ENCODE measurements at places on chromosomes 7 and 10.

- no peak for DNase-seq
These were observed 16.1 kb upstream of the TAS2R40 start for GRCh38 chr7:143205560-143206293.

DNA sequence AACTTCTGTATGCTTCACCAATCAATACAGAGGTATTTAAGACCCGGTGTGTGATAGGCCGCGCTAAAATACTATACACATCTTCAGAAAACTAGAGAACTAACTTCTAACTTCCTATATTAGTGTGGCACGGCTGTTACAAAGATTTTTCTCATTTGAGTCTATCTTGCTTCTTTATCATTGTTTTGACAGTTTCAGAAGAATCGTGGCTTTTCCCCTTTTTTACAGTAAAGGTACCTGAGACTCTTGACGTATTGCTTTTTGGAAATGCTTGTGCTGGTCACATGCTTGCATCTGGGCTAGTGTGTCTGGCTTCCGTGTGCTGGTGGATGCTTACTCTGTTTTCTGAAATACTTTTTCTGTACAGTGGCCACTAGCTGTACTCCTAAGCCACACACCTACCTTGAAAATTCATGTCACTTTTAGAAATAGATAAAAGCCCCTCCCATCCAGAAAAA, 12.7 kb downstream of the IKZF1 start:
- DNase-seq: no peak

DNA sequence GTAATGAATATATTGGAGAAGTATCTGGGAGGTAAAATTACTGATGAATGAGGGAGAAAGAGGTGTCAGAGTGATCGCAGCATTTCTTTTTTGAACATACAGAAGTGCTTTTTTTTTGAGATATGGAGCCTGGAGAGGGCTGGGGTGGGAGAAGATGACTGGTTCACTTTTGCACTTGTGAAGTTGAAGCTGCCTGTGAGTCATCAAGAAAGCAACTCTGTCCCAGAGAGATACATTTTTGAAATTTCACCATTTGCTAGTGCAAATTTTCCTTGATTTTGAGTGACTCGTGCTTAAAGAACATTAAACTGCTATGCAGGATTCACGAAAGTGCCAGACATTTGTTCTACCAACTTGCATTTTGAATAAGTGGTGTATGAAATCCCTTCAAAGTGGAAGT, 81.8 kb downstream of the ADRA2A start:
- no peak for DNase-seq

- no peak for DNase-seq
These were observed 129.9 kb downstream of the NOC3L start for GRCh38 chr10:94232711-94233383.

DNA sequence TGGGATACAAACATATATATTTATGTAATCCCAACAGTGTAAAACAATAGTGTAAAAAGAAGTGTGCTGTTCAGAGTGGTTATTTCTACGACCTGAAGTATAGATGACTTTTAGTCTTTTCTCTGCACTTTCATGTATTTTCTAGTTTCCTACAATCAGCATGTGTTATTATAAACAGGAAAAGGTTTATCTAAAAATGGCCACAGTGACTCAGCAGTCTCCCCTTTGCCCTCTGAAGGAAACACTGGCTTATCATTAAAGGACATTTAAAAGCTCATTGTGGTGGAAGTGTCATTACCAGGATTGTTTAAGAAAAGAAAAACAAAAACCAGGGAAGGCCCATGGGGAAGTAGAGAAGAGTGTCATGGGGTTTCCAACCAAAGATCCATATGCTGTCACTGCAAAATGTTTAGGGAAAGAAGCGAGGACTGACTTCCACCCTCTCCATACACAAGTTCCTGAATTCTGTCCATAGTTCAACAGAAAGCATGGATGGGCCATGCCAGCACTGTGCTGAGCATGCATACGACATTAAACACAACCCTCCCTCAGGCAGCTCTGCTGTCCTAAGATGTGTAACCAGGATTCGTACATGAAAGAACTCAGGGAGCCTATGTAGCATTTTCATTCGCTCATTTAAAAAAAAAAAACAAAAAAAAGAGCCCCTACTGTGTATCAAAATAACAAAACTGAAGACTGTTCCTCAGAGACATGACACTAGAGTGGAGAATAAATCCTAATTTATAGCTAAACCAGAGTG, 10.2 kb downstream of the CYREN start:
- DNase-seq: no peak

DNA sequence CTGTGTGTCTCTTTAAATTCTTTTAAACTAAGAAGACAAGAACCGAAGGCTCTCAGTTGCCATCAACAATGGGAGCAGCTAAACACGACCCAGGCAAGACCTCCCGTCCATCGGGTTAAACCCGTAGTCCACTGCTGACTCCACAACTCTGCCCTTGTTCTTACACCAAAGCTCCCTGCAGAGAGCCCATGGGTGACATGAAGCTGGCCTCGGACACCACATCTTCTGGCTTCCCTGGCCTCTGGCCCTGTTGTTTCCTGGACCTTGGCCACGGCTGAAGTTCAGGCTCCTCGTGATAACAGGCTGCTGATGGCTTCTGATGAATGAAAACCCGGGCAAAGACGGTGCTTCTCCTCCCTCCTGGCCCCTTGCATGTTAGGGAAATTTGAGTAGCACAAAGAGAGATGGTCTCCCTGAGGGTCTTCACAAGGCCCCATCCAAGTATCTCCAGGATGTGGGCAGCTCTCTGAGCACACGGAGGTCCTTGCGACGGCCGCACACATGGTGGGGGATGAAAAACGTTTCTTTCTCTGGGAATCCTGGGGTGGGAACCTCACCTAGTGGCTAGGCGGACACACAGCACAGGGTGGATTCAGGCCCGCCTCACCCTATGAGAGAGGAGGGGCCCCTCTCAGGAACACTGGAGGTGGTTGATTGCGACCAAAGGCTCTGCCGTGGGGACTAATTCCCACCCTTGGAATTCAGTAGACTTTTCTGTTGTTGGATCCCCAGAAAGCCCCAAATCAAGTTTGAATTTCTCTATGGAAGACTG, 271.1 kb downstream of the ADARB2 start:
- DNase-seq: no peak

- no peak for DNase-seq
These were observed 45.8 kb upstream of the PLXNA4 start for GRCh38 chr7:132622081-132622480.

- no peak for DNase-seq
These were observed 84.5 kb downstream of the PIP4K2A start for GRCh38 chr10:22629852-22630233.

- DNase-seq: no peak
These were observed 156.5 kb upstream of the NPS start for GRCh38 chr10:127392351-127393235.

DNA sequence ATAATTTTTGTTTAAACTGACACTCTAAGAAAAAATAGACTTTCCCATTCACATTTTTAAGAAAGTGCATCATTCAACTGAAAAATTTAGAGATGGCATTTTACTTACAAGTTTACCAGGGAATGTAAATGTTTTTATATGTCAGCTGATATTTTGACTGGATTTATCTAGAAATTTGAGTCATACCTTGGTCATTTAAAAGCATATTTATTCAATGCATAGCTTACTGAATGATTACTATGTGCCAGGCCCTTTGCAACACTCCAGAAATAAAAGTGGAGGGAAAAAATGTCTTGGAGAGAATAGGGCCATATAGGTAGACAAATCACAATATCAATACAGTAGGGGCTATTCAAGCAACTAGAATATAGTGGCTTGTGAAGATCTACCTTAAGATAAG, 98.4 kb upstream of the FAM3C start:
- DNase-seq: no peak

GRCh38 chr7:100126239-100126930, 382 bp upstream of the MBLAC1 start:
- no peak for DNase-seq

DNA sequence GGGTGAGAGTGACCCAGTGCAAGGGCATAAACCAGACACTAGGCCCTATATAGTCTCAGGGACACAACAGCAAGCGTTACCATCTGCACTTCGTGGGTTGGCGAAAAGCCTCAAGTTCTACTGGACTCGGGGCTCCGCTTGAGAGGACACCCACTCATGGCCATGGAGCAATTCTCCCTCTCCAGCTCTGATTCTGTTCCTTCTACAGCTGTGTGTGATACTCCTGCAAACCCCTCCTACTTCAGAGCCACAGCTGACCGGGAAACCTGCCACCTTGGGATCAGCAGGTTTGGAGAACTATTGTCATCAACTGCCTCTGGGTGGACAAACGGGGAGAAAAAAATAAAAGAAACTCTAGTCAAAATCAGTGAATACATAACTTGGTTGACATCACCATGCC, 306.9 kb downstream of the FGFR2 start:
- DNase-seq: no peak

DNA sequence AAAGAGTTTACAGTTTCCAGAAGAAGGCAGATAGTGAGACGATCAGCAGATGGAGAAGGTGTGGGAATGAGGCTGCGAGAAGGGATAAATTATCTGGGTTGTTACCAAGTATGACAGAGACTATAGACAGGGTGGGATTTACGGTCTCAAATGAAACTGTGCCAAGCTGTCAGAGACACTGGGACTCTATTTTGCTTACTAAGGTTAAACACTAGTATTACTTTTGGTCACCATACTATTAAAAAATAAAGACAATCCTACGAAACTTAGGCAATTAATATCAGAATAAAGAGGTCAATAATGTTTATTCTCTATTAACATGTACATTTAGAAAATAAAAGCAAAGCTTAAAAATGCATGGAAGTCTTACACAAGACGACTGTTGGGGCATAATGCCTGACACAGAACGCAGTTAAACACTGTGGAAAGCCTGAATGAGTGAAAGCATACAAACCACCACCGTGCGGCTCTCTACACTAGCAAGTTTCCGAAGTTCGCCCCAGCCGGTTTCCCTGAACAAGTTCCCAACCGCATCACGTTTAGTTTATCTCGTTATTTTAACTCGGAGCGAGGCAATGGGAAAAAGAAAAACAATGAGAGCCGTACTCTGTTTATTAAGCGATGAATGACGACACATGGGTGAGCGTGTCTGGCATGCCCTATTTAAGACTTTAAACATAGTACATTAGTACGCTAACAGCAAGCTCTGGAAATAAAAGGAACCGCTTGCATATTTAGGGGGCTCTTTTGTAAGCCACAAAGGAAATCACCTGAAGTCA, 909 bp upstream of the CC2D2B start:
- DNase-seq: no peak

DNA sequence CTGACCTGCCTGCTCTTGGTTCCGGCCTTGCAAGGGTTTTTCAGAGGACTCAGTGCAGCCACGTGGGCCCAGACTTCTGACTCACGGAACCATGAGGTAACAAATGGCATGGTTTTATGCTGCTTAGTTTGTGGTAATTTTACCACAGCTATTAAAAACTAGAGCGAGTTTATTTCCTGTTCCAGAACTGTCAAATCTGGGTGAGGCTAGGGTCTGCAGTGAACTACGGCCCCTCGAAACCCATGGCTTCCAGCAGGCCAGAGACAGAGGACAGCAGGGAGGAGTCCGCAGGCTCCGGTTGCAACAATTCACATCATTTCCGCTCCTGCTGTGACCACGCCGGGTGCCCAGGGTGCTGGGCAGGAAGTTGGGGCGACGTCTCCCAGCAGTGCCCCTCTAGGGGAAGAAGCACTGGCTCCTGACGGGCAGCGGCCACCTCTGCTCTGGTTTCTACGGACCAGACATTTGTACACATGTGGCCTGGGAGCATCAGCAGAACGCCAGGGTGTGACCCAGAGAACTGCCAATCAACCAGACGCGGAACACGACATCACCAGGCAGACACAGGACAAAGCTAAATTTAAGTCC, 74.8 kb downstream of the ADARB2 start:
- no peak for DNase-seq

DNA sequence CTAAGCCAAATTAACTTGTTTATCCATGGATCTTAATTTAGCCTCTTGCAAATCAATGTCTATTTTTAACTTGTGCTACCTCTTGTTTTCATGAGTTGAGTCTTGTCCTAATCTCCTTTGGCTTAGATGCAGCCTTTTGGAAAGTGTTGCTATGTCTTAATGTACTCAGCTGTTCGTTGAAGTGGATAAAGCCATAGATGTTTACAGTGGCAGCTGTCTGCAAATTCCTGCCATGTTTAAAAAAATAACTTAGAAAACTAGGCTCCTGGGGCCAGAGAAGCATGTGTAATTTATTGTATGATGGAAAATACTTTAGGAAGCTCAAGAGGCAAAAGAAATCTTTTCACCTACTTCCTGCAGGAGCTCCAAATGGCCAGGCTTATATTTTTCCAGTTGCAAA, 253.1 kb upstream of the RHOBTB1 start:
- no peak for DNase-seq

DNA sequence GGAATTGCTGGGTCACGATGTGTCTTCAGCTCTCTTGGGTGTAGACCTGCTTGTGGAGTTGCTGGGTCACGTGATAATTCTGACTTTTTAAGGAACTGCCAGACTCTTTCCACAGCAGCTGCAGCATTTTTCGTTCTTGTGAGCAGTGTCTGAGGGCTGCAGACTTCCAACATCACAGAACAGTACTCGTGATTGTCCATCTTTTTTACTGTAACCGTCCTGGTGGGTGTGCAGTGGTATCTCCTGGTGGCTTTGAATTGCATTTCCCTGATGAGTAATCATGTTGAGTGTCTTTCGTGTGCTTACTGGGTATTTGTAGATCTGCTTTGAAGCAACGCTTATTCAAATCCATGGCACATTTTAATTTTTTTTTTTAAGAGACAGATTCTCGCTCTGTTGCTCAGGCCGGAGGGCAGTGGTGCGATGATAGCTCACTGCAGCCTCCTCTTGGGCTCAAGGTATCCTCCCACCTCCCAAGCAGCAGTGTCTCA, 22.7 kb downstream of the INPP5A start:
- no peak for DNase-seq

DNA sequence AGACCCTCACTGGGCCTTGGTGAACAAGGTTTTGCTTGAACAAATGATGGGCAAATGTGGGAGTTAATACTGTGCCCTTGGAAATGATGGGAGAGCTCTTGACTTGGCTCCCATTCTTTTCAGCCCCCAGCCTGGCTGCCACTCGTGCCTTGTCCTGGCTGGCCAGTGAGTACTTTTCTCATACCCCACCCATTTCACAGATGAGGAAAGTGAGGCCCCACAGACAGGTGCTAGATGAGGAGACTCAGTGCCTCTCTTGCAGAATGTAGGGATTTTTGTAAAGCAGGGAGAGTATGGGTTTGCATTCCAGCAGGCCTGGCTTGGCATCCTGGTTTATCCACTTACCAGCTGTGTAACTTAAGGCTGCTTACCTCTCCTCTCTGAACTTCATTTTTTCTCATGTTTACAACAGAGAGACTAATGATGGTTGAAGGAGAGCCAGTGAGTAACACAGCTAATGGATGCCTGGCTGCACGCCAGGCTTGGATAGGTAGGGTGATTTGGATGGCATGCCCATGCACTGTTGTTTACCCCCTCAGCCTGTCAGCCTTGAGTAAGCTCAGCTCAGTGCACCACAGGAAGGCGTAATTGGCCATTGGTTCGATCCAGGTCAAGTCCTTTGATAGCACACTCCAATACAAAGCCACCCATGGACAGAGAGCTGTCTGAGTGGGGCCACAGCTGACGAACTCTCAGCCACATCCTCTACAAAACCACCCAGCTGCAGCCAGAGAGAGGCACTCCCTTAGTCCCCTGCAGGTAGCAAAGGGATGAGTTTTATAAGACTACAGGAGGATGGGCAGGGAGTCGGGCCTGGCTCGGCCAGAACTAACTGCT, 436.8 kb downstream of the RPS24 start:
- DNase-seq: no peak

GRCh38 chr7:4129481-4130122, 552.5 kb upstream of the FOXK1 start:
- no peak for DNase-seq

GRCh38 chr7:23653942-23654341, 26.1 kb upstream of the FAM221A start:
- no peak for DNase-seq

GRCh38 chr10:47282005-47282656, 17.9 kb upstream of the GDF10 start:
- no peak for DNase-seq

GRCh38 chr7:37353949-37354655, 94.6 kb downstream of the ELMO1 start:
- no peak for DNase-seq
